Hematopoietic multipotent progenitor cell (in vitro differentiated cells): ENCODE measurements at places on chromosomes 3 and 15.

DNA sequence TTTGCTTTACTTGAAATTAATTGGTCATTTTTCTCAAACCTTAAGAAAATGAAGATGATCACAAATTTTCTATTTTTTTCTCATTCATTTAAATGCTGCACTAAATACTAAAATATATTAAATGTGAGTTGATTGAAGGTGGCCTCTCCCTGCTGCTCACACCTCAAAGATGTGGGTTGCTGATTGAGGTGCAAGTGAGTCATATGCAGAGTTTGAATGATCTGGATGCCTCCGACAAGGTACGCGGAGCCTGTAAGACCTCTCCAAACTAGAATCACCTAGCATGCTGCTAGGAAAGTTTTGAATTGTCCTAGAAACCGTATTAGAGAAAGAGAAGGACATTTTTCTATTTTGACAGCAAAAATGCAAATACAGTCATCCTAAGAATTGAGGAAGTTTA is 211.3 kb upstream of the FEZF2 start:
- DNase-seq = no peak

DNA sequence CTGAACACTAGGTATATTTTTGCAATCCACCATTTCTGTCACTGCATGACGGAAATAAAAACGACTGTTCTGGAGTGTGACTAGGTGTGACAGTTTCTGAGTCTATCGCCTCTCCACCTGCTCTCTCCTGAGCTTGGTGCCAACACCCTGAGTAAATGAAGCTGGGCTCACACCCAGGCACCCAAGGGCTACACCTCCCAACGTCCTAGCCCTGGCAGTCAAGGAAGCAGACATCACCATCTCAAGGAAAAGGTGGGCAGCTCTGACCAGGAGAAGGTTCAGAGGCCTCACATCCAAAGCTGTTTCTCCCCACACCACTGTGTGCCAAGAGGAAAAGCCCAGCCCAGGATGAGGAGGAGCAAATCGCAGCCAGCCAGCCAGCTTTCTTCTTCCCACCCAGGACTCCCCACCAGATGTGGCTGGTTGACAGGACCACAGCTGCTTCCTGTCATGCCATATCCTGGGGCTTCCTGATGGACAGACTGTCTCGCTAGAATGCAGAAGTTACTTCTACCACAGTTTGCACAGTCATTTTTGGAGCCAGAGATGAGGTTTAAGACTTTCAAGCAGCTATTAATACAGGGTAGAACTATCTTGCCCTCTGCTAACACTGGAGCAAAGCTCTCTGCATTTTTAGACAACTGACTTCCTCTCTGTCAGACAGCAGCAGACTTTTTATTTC is 3.3 kb downstream of the SCAMP2 start:
- peak; percentile 93 for DNase-seq

DNA sequence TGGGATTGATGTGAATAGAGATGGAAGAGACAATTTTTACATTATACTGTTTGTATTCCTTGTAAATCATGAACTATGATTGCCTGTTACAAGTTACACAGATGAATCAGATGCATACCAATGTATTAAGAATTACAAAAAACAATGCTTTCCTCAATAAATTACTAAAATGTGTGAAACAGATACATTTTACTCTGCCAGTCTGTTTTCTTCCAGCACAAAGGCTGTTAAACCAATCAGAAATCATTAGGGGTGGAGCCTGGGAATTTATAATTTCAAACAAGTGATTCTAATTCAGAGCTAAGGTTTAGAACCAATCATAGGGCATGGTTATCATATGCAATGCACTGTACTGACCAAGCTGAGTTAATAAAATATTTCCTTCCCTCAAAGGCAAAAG is 21.8 kb upstream of the ANKRD28 start:
- no peak for DNase-seq

DNA sequence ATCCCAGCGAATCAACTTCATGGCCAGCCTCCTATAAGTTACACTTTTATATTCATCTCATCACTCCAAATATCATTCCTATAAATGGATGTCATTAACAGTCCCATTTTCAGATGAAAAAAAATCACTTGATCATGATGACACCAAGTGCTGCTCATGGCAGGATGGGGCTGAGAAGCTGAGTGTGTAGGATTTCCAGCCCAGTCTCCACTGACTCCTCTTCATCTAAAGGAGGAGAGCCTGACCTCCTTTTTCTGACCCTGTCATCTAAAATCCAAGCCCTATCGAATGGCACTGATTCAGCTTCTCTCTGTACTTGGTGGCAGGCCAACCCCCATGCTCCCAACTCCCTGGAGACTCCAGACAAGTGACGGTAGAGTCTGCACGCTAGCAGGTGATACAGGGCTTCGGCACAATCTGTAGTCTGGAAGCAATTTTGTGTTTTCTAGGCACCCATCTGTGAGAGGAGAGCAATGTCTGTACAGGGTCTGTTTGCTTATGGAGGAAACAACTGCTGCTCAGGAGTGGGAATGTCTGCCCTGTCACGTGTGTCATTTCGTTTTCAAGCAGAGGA is 103.2 kb downstream of the EPHB1 start:
- no peak for DNase-seq

DNA sequence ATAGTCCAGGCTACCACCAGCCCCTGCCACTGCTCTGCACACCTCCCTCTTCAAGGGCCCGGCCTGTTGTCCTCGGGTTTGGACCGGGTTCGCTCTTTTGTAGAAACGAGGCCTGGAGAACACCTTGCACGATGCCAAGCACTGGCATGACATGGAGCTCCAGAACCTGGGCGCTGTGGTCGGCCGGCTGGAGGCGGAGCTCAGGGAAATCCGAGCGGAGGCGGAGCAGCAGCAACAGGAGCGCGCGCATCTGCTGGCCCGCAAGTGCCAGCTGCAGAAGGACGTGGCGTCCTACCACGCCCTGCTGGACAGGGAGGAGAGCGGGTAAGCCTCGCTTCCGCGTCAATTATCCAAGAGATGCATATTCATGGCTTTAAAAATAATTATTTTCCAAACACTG is 72.4 kb downstream of the BFSP2 start:
- no peak for DNase-seq
